ENCODE measurements at places on chromosomes 1 and 21.

- peak; percentile 78 for DNase-seq
Observed at GRCh38 chr1:1137256-1138045, 21.6 kb upstream of the C1orf159 start.

DNA sequence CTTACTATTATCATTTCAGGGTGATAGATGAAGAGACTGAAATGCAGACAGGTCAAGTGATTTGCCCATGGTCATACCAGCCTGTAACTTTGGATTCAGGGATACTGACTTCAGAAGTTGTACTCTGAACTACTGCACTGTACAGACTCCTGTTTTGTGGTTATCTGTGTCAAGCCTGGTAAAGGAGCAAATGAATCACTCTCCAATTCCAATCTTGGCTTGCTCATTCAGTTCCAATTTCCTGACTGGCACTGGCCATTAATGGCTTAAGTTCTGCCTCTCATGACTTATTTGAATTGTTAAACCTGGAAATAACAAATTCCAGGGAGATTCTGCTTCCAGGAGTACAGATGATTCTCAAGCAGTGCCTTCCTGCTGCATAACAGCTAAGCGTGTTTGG lies 45.4 kb upstream of the PLD5 start:
- no peak for DNase-seq

DNA sequence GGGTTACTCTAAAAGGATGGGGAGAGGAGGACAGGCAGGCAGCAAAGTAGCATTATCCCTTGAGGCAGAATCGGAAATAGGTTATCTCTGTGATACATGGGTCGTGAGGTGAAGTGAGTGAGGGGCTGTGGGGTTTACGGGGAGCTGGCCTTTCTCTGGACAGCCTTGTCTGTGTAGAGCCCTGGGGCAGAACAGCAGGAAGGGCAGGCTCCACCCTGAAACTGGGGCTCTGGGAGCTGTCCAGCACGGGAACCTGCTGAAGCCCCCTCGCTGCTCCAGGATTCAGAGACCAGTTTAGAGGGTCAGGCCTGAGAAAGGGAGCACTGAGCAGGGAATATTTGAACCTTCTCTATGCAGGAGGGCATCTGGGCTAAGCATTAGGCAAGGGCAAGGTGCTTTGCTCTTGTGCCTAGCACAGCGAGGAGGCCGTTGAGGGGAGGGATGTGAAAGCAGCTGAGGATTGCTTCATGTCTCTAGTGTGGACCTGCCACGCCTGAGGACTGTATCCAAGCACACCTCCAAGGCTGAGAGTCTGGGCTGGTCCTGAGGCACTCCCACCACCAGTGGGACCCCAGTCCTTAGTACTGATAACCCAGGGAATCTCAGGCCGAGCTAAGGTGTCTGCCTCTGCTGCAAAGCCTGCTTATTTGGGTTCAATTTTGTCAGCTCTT lies 55.8 kb downstream of the NAV1 start:
- DNase-seq: no peak

GRCh38 chr1:186679924-186680244 lies 339 bp downstream of the PTGS2 start:
- no peak for DNase-seq

GRCh38 chr1:59979666-59980065 lies 53.1 kb upstream of the CYP2J2 start:
- DNase-seq: no peak

DNA sequence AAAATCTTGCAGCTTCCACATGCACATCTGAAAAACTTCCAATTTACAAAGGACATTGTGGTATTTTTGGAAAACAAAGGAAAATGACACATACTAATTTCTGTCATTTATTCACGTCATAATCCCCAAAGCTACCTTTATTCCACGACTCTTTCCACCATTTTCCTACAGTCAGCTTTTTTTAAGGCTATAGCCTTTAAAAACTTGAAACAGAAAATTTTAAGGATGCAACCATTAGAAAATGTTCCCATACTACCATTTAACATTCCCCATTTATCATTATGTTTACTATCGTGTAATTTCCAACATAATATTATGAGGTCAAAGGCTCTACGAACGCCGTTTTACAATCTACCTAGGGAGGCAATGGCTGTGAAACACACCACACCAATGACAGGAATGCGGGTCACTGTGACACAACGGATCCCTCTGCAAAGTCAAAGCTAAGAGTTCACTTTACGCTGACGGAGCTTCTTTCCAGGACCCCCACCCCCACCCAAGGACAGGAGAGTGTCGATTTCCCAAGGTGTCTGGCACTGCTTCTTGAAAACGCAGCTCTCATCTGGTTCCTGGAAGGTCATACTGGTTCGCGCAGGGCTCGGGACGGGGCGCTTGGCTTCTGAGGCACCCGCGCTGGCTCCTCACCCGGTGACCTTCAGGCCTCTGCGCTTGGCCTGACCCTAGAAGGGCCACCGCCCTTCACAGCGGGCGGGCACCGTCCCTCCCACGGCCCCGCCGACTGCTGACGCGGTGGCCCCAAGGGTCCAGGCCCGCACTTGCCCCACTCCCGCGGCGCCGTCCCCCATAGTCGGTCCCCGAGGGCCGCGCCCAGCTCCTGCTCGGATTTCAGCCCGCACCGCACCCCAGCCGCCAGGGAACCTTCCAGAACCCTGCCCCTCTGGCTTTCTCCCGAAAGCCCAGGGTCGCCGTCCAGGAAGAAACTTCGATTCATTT lies 50.5 kb upstream of the ATF3 start:
- no peak for DNase-seq

- no peak for DNase-seq
Observed at GRCh38 chr1:228448372-228448771, 31.7 kb upstream of the TRIM17 start.

DNA sequence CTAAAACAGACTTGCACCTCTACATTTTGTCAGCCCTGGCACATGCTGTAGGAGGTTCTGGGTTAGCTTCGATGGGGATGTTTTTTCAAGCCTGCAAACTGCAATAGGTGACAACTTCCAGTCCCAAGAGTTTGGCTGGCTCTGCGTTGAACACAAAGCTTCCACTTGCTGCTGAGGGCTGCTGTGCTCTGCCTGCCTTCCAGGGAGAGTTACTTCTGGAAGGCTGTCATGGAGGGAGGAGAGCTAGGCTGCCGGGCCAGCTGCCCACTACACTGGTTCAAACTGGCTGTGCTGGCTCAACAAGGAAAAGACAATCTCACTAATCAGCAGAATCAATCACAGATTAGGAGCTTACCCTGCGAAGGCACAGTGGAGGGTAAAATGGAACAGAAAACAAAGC lies 46.7 kb upstream of the PPP2R5A start:
- DNase-seq: no peak

DNA sequence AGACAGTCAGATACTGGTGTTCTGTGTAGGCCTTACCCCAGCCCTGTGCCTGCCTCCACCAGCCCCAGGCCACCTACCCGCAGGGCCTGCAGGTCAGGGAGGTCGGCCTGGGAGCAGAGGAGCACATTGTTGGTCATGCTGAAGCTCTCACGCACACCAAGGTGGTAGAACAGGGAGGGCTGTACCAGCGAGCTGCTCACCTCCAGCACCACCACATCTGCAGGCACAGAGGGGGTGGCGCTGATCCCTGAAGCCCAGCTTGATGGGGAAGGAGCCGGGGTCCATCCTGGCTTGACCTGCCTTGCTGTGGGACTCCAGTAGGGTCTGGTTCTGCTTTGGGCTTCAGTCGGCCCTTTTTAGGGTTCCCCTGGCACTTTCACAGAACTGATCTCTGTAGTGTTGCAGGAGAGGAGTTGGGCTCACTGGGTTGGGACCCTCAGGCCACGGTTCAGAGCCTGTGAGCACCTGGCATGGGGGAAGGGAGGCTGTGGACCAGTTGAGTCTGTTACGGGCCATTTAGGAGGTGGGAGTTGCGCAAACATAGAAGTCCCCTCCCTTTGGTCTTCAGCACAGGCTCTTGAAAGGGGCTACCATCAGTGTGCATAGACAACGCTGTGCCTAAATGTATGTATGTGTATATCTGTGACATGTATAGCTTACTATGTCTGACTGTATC lies 1.9 kb downstream of the MAP3K6 start:
- no peak for DNase-seq

DNA sequence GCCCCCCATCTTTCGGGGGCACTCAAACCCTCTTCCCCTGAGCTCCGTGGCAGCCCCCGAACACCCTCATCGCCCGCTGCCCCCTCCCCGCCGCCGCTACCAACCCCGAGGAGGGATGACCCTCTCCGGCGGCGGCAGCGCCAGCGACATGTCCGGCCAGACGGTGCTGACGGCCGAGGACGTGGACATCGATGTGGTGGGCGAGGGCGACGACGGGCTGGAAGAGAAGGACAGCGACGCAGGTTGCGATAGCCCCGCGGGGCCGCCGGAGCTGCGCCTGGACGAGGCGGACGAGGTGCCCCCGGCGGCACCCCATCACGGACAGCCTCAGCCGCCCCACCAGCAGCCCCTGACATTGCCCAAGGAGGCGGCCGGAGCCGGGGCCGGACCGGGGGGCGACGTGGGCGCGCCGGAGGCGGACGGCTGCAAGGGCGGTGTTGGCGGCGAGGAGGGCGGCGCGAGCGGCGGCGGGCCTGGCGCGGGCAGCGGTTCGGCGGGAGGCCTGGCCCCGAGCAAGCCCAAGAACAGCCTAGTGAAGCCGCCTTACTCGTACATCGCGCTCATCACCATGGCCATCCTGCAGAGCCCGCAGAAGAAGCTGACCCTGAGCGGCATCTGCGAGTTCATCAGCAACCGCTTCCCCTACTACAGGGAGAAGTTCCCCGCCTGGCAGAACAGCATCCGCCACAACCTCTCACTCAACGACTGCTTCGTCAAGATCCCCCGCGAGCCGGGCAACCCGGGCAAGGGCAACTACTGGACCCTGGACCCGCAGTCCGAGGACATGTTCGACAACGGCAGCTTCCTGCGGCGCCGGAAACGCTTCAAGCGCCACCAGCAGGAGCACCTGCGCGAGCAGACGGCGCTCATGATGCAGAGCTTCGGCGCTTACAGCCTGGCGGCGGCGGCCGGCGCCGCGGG lies 837 bp downstream of the FOXD3 start:
- DNase-seq: peak; percentile 56

- DNase-seq: no peak
Observed at GRCh38 chr1:88985032-88985431, 7.4 kb downstream of the KYAT3 start.

DNA sequence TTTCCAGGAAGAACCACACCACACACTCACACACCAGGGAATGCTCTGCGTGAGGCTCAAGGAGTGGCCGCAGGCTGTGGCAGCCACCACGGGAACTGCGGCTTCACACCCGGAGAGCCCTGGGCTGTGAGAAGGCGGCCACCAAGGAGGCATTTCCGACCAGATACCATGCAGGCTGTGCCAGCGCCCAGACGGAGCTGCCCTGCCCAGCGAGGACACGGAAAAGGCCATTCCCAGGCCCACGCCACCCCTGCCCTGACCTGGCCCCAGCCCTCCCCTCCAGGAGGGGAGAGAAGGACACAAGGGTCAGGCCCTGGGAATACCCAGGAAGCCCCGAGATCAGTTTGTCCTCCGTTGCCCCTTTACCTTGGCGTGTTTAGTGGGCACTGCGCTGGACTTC lies 119.3 kb downstream of the NPHP4 start:
- no peak for DNase-seq

GRCh38 chr1:22705586-22705985 lies 5.1 kb upstream of the EPHB2 start:
- DNase-seq: no peak

GRCh38 chr1:43073490-43074230 lies 98.4 kb downstream of the EBNA1BP2 start:
- no peak for DNase-seq

- DNase-seq: peak; percentile 87
Observed at GRCh38 chr1:52697795-52698674, at the start of gene COA7. COA7 (minus strand) TSS chr1:52698347; CDS start chr1:52698326, 21 bp downstream.

All from GM06990 (cell line).